ENCODE measurements at places on chromosomes 7 and 10. TPM values are rescaled to one million over a fixed set of nuclear protein-coding genes. Genes with fewer than 3 reads are reported as not detected.
A peak's percentile ranks its signal among the peaks of the same experiment; 100 is the strongest.

Gene SMKR1
- 7.8 TPM for total RNA-seq

GRCh38 chr10:113764582-113764981 lies 13.1 kb downstream of the PLEKHS1 start:
- no peak for DNase-seq

DNA sequence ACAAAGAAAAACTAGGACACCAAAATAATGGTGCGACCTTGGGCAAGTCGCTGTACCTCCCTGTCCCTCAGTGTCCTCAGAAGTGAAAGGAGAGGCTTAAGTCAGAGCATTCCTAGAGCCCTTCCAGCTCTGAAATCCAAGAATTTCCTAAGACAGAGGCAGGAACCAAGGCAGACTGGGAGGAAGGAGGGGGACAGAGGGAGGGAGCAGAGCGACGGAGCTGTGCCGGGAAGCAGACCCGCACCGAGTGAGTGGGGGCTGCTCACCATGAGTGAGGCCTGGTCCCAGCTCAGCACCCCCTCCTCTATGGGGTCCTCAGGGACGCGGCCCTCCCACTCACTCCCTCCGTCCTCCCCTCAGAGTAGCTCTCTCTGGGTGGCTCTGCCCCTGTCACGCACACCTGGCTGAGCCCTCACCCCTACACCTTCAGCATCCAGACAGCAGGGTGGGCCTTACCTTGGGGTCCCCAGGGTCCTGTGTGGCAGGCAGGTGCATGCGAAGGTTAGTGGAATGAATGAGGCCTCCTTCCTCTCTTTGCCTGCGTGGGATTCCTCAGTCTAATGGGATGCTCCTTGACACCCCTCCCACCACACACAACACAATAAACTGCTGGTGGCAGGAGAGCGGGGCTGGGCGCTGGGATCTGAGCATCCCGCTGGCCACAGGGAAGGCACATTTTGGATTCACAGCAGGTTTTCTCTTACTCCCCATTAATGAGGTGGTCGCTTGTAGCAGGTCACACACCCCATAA lies 4.6 kb upstream of the SMARCD3 start:
- no peak for DNase-seq

- DNase-seq, result peak; percentile 6
Observed at GRCh38 chr10:43235070-43235900, 31.6 kb downstream of the RASGEF1A start.

- no peak for DNase-seq
Observed at GRCh38 chr7:48096273-48096672, 7.2 kb downstream of the UPP1 start.

DNA sequence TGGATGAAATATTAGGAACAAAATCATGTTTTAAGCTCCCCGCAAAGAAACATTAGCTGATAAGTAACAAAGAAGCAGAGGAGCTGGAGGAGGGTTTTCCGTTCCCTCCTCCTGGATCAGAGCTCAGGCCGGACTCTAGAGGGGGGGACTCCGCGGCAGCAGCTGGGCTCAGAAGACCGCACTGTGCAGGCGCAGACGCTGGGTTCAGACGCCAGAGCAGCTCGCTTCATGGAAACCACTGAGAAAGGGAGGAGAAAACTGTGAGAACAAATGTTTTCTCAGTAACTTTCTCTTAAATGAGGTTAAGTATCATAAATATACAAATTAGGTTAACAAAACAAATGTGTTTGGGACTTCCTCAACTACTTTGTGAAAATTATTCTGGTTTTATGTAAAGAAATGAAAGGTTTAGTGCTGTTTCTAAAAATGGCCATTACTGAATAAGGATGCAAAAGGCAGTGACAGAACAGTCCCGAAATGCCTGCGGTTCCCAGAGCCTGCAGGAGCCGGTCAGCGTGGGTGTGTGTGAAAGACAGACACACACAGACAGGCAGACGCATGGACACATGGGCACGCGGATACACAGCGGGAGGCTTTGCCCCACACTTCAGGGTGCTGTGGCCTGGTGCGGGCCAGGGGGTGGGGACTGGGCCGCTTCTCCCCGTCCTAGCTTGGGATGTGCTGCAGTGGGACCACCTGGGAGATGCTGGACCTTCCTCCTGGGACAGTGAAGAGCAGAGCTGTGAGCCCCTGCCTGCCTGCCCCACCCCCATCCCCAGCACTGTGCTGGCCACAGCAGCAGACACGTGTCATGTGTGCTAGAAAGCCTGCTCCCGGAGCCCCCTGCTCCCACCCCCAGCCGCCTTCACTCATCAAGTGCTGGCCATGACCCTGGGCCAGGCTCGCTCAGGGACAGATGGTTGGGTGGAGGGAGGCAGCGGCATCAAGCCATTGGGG lies 20.3 kb upstream of the ADGRA1 start:
- no peak for DNase-seq

GRCh38 chr7:50314836-50315592 lies 10.5 kb downstream of the IKZF1 start:
- no peak for DNase-seq

Gene NEUROD6
- total RNA-seq, result 12.8 TPM

- no peak for DNase-seq
Observed at GRCh38 chr7:110407706-110408105, 683.2 kb upstream of the LRRN3 start.

GRCh38 chr7:98488167-98488566 lies 87.3 kb upstream of the BAIAP2L1 start:
- no peak for DNase-seq

- no peak for DNase-seq
Observed at GRCh38 chr7:155544485-155544884, 1.9 kb downstream of the CNPY1 start.
